ENCODE measurements at places on chromosomes 3 and 15. TPM values are rescaled to one million over a fixed set of nuclear protein-coding genes. Genes with fewer than 3 reads are reported as not detected.

Gene CHRD
- total RNA-seq, result 14.1 TPM

Gene PARP16
- total RNA-seq, result 7.3 TPM

Gene HESX1
- total RNA-seq, result not detected

Gene SEMA3B
- total RNA-seq, result 19.8 TPM

Gene ALPK3
- 33.4 TPM for total RNA-seq

Gene TERC
- 104 TPM for total RNA-seq

Gene LRRC34
- total RNA-seq, result 3.1 TPM

Gene ZNF660
- 3.1 TPM for total RNA-seq

Gene PAQR9
- total RNA-seq, result under 0.01 TPM

Gene EFCC1
- 1.0 TPM for total RNA-seq

Gene GXYLT2
- total RNA-seq, result 31.8 TPM

Gene FBXO40
- total RNA-seq, result 4.2 TPM

Gene OR5K2
- total RNA-seq, result not detected

Gene MYO5C
- 3.7 TPM for total RNA-seq

Gene UPK1B
- total RNA-seq, result not detected

Gene SNURF
- total RNA-seq, result 36.0 TPM

Gene GPR15
- not detected for total RNA-seq

Gene RBP2
- total RNA-seq, result not detected

All from skeletal muscle tissue (tissue), 5 donors.